ENCODE measurements at places on chromosomes 6 and 20.

GRCh38 chr20:57395111-57395966, 4.1 kb downstream of the RBM38 start:
- no peak for DNase-seq

- DNase-seq, result no peak
These were observed 5.2 kb downstream of the HAO1 start for GRCh38 chr20:7935027-7935551.

DNA sequence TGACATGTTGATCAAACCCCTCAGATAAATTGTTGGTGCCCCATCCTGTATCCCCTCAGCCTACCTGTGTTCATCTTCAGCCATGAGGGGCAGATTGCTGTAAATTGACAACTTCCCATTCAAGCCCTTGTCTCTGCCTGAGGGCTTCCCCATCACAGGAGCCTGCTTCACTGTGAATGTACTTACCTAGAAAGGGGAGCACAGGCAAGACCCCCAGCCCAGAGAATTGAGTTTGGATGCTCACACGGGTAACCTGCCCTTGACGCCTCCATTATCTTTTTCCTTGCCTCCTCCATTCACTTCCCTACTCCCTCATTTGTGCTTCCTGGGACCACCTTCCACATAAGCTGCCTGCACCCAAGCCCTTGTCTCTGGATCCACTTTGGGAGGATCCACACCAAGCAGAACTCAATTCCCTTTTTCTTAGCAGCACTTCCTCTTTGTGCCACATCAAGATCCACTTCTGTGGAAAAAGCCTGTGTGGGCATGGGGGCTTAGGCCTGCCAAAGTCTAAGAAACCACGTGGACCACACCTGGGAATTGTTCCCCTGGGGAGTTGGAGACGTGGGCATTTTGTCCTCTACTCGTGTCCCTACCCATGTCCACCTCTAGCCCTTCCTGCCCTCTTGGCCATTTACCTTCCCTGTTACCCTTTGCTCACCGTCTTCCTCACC, 103.4 kb upstream of the FOXA2 start:
- no peak for DNase-seq

DNA sequence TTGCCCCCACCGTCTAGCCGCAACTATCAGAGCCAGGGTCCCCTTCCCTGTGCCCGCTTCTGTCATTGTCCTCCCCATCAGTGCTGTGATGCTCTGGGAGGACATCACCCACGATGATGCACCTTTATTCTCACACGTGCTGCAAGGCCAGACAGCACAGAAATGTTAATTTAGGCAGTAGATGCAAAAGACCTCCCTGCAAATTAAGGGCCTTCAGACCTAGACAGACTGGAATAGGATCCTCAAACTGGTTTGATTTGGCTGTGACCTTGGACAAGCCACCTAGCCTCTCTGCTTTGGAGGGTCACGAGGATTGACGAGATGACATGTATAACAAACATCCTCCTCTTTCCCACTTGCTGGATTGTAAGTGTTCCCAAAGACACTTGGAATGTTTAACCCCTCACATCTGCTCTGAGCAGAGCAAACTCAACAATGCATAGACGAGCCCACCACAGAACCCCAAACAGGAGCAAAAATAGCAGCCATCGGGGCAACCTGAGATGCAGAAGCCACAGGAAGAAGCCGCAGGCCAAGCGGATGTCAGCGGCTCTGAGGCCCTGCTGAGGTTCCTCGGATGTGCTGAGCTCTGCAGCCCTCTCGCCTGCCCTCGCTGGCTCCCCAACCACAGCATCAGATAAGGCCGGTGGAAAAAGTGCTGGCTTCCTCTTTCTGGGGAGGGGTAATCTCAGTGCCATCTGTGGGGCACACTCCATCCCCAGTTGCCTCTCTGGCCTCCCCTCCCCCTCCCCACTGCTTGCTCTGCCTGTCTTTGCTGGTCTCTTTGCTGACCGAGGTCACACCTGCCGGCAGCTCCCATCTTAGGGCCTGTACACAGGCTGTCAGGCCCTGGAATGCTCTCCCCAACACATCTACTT, 35.3 kb downstream of the TOX2 start:
- DNase-seq, result no peak

DNA sequence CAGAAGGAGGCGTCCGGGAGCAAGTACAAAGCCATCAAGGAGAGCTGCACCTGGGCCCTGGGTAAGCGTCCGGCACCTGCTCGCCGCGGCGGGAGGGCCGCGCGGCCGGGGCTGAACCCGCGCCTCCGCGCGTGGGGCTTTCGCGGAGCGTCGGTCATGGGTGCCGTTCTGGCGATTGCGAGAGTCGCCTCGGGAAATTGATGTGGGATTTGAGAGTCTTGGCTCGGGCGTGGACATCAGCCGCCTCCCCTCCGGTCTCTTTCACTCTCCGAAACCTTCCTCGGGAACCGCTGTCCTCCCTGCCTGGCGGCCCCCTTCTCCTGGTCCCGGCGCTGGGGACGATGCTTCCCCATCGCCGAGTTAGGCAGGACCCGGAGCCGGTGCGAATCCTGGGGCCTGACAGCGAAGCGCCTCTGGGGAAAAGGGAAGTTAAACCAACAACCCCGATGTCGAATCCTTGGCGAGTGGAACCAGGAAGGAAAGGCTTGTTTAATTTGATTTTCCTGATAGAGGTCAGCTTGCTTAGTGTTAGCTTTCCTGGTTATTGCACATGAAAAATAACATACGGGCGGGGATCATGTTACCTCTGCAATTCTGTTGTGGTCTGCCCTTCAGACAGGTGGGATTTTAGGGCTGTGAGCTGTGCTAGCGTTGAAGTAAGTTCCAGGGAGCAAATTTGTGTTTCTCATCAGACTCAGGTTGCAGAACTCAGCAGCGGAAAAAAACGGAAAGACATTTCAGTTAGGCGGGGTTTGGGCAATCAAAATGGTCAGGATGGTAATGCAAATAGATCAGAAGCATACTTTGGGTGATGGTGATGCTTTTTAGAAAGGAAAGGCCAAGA, 594 bp downstream of the ARFGEF3 start:
- DNase-seq, result no peak

- no peak for DNase-seq
These were observed 72.1 kb downstream of the MAP3K5 start for GRCh38 chr6:136720045-136720770.

GRCh38 chr20:61041481-61041880, 210.6 kb upstream of the CDH4 start:
- no peak for DNase-seq

- DNase-seq, result no peak
These were observed 79.8 kb downstream of the GINS1 start for GRCh38 chr20:25487306-25487705.

GRCh38 chr6:107847844-107848802, 24.0 kb upstream of the SCML4 start:
- no peak for DNase-seq

DNA sequence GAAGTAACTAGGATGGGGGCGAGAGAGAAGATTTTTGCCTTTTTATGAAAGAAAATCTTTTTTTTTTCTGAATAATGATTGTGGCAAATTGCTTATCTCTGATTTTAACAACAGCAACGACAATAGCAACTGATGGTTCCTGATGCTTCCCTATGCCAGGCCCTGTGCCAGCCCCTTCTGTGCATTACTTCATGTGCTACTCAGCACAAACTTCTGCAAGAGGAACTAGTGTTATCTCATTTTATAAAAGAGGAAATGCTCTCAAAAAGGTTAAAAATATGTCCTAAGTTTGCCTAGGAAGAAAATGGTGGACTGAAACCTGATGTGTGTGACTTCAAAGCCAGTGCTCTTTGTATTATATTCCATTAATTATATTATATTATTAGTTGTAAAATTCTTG, 74.0 kb upstream of the RALGAPA2 start:
- no peak for DNase-seq

- DNase-seq, result peak; percentile 14
These were observed 7.4 kb upstream of the INSM1 start for GRCh38 chr20:20360464-20360863.

- peak; percentile 34 for DNase-seq
These were observed at the start of gene STX7 for GRCh38 chr6:132512638-132513632. Gene STX7 (minus strand): TSS chr6:132513116. CDS start chr6:132503530, 9,586 bp downstream.

GRCh38 chr6:147779624-147780023, 271.1 kb downstream of the SAMD5 start:
- no peak for DNase-seq

DNA sequence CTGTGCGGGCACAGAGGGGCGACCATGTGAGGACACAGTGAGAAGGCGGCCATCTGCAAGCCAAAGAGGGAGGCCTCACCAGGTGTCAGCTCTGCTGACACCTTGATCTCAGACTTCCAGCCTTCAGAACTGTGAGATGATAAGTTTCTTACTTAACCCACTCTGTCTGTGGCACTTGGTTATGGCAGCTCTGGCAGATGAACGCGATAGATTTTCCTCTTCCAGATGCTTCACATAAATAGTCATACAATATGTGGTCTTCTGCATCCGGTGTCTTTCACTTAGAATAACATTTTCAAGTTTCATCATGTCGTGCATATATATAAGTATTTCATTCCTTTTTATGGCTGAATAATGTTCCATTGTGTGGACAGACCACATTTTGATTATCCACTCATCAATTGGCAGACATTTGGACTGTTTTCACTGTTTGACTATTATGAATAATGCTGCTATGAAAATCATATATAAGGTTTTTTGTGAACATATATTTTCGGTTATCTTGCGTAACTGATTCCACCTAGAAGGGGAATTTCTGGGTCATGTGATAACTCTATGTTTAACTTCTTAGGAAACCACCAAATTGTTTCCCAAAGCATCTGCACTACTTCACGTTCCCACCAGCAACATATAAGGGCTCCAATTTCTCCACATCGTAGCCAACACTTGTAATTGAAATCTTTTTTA, 30.2 kb downstream of the PRR18 start:
- no peak for DNase-seq

- no peak for DNase-seq
These were observed 8.5 kb upstream of the SRC start for GRCh38 chr20:37337208-37337991.

GRCh38 chr6:112321941-112322424, 25.1 kb upstream of the RFPL4B start:
- DNase-seq, result no peak

DNA sequence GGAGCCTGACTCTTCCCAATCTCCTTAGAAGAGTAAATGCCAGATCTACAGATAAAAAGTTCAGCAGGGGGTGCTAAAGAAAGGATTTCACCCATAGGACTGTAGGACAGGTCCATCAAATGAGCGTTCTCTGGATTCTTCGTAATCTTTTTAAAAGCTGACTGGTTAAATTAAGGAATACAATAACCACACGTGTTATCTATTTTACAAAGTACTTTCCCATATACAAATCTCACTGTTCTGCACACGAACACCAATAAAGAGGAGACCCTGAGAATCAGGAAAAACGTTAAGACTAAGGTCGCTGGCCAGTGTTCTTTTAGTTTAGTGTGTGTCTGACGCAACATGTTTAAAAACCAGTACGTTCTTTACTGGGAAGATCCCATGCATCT, 542 bp downstream of the TUBE1 start:
- DNase-seq, result no peak

- DNase-seq, result no peak
These were observed 148.3 kb downstream of the GPX5 start for GRCh38 chr6:28673787-28674671.

GRCh38 chr6:85670573-85670972, 27.9 kb upstream of the SYNCRIP start:
- DNase-seq, result no peak

DNA sequence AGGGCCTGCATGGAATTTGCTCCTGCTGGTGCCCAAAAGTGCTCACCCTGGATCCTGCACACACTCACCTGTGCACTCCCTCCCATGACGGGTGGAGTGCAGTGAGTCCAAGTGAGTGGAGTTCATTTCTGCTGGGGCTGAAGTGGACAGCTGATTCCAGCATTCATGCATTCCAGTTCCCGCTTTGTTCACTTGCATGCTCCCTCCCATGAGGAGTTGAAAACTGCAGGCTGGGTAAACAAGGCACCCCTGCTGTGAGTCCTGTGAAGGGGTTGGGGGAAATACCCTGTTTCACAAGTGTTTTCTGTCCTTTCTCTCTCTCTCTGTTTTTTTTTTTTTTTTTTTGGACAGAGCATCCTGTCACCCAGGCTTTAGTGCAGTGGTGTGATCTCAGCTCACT, 454.1 kb upstream of the NOX3 start:
- no peak for DNase-seq

DNA sequence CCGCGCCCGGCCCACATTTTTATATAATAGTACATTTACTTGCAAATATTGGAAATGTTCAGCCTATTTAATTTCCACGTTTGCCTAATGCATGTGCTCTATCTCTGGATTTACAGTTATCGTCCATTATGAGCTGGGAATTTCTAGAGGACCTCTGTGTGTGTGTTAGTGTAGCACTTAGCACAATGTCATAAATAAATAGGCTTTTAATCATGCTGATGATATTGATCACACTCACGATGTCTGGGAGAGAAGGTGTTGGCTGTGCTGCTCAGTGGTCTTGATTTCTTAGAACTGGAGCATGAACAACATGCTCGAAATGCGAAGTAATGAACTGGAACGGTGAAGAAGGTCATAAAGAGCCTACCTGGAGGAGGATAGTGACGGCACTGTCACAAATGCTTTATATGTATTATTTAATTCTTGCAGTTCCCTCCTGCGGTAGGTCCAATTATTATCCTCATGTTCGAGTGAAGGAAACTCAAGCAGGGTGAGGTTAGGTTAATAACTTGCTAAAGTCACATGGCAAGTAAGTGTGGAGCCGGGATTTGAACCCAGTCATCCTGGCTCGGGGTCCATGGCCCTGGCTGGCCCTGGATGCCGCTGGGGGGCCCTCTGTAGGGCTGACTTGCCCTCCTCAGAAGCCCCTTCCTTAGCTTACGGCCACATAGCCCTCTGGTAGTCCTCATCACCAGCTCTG, 130.8 kb downstream of the ZDHHC14 start:
- DNase-seq, result no peak

DNA sequence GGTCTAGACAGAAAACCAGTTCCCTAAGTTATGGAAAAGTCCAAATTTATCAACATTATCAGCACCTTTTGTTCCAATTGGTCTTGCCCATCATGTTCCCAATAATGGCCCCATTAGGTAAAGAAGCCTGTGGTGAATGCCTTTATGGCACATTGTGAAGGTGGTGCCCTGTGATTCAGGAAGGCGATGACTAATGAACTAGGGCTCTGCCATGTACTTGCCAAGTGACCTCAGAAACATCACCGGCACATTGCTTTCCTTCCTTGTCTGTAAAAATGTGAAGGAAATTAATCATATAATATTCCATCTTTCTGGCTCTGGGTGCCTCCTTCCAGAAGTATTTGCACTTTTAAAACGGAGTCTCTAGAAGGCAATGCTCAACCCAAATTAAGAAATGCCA, 132.3 kb downstream of the UNC5CL start:
- no peak for DNase-seq

All from SK-N-MC (cell line).